ENCODE measurements at places on chromosomes 16 and 17. TPM values are rescaled to one million over a fixed set of nuclear protein-coding genes. Genes with fewer than 3 reads are reported as not detected.

GRCh38 chr16:52515068-52515671 is 31.8 kb downstream of the TOX3 start:
- no peak for DNase-seq

Gene SLFN12L
- total RNA-seq, result 0.37 TPM

GRCh38 chr16:85555719-85556455 is 57.2 kb upstream of the GSE1 start:
- no peak for DNase-seq

Gene CSH2
- not detected for total RNA-seq

Gene SLC4A1
- total RNA-seq, result not detected

DNA sequence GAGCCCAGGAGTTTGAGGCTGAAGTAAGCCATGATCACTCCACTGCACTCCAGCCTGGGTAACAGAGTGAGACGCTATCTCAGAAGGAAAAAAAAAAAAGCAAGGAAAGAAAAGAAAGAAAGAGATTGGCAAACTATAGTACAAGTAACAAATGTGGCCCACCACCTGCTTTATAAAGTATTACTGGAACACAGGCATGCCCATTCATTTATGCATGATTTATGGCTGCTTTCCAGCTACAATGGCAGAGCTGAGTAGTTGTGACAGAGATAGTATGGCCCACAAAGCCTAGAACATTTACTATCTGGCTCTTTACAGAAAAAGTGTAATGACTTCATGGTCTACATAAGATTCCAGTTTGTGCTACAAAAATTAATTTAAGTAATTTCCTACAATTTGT is 23.6 kb downstream of the C16orf87 start:
- DNase-seq, result no peak

DNA sequence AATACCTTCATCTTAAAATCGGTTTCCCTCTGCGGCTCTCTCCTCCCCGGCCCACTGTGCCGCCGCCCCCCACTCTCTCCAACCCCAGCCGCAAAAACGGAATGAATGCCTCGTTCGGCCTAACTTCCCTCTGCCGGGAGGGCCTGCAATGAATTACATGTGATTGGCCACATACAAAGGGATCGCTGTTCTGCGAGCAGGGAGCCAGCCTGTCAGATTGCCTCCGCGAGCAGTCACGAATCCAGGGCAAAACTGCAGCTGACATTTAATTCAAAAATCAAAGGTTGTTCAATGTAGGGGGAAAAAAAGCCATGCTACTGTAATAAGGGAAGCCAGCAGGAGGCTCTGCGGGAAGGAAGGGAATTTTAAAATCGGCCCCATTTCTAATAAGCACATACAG is 84.9 kb downstream of the TBC1D16 start:
- no peak for DNase-seq

- no peak for DNase-seq
Measured at GRCh38 chr16:4316864-4317531, 1.1 kb downstream of the GLIS2 start.

DNA sequence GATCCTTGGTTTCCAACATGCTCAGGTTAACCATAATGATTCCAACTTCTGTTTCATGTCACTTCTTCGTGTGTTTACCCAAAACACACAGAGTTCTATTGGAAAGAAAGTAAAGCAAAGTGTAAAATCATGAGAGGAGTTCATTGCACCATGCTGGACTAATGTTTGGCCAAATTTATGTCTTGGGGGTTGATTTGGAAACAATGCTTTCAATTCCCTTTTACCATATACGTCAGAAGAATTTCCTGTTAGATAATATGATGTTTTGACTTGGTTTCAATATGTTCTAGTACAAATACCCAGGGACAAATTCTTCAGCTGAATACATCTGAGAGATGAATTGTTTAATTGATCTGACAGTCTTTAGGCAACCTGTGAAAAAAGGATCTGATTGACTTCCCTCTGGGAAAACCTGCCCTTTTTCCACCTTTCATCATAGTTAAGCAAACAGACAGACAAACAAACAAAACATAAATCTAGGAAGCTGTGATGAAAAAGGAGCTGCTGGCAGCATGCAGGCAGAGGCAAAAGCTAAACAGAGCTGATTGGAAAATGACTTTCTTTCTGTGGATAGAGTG is 26.0 kb upstream of the MPHOSPH6 start:
- DNase-seq, result no peak

GRCh38 chr16:74304164-74304834 is 7.7 kb downstream of the PSMD7 start:
- DNase-seq, result no peak

DNA sequence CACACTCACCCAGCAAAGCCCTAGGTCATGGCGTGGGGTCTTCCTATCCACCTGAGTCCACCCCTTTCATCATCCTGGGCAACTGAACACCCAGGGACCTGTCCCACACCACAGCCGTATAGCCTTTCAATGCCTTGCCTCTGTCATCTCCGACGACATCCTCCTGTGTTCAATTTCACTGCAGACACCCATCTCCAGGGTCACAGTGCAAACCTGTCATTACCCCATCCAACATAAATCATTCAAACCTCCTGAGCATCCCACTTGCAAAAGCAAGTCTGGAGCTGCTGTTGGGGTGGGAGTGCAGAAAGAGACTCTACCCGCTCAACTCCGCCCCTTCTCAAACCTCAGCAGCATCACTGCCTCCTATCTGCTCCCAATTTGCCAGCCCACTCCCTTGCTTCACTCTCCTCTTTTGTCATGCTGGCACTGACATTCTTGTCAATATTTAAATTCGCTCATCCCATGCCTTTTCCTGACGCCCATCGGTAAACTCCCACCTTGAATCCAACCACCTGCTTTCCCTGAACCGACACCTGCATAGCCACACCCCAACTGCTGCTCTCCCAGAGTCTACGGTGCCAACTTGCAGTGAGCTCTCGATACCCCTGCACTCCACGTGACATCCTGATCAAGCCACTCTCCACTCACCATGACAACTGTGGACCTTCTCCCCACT is 37.0 kb downstream of the MARF1 start:
- DNase-seq, result no peak

GRCh38 chr17:77019893-77020379 is 120.8 kb upstream of the SEC14L1 start:
- no peak for DNase-seq

DNA sequence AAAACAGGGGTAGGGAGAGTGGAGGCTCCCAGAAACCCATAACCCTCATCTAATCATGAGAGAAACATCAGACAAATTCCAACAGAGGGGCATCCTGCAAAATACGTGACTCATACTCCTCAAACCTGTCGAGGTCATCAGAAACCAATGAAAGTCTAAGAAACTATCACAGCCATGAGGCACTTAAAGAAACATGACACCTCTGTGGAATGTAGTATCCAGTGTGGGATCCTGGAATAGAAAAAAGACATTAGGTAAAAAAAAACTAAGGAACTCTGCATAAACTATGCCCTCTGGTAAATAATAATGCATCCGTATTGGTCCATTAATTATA is 16.4 kb downstream of the CDH5 start:
- DNase-seq, result no peak

- no peak for DNase-seq
Measured at GRCh38 chr17:32481193-32481592, 5.6 kb upstream of the CDK5R1 start.

DNA sequence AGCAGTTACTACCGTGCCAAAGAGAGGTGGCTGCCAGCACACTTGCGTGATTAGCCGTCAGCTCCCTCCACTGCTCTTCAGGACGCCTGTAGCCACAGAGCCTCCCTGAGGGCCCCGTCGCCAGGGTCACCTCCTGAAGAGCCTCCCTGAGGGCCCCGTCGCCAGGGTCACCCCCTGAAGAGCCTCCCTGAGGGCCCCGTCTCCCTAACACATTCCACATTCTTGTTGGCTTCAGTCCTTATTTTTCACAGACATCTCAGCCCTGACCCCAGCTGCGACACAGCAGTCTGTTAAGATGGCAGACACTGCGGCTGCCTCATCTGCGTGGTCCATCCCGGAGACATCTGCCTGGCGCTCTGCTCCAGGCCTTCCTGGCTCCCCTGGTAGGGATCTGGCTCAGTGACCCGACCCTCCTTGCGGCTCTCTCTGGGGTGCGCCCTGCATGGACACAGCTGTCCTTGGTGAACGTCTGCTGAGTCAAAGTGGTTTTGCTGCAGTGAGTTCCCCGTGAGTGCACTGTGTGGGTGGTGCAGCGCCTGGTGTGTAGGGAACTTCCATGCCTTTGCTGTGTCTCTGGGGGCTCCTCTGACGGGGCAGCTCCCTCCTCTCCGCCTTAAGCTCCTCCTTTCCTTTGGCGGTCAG is 11.4 kb downstream of the ACSF3 start:
- DNase-seq, result no peak

All from liver (tissue), 10 donors.